ENCODE measurements at places on chromosomes 16 and 17.

DNA sequence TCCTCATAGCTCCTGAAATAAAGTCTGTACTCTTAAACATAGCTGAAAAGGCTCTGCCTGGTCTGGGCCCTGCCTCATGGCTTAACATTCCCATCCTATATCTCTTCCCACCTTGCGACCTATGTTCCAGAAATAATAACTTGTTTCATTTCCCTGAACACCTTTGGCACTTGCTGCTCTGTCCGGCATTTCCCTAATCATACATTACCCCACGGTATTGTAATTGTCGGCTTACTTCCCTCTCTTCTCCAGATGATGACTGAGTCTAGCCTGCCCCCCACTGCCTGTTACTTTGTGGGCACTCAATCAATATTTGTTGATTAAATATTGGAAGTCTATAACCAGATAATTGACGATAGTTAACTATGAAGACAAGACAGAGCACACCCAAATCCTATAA, 23.3 kb upstream of the SUPT4H1 start:
- no peak for DNase-seq

DNA sequence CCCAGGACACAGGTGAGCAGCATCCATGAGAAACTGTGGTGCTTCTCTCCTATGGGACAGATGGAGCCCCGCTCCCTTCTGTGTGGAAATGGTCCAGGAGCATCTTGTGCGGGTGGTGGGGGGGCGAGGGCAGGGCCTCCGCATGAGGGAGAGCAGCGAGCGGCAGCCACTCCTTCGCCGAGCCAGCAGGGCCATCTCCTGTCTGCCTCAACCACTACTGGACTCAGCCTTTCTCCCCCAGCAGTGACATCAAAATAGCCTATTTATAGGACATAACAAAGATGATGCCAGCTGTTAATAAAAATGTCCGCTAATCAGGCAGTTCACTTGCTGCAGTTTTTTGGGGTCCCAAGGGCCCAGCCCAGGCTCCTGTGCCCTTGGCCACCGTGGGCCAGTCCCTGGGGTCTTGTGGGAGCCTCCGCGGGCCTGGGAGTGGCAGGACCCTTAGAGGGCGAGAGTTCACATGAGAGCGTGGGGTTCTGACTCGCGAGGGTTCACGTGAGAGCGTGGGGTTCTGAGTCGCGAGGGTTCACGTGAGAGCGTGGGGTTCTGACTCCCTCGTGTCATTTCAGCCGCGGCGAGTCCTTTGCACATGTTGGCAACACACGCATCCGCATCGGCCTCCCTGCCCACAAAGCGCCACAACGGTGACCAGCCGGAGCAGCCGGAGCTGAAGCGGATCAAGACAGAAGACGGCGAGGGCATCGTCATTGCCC, 47.4 kb downstream of the WDR45B start:
- DNase-seq: no peak

GRCh38 chr16:56269281-56269680, 78.0 kb downstream of the GNAO1 start:
- no peak for DNase-seq

- no peak for DNase-seq
Measured at GRCh38 chr17:49742166-49742638, 21.7 kb downstream of the FAM117A start.

DNA sequence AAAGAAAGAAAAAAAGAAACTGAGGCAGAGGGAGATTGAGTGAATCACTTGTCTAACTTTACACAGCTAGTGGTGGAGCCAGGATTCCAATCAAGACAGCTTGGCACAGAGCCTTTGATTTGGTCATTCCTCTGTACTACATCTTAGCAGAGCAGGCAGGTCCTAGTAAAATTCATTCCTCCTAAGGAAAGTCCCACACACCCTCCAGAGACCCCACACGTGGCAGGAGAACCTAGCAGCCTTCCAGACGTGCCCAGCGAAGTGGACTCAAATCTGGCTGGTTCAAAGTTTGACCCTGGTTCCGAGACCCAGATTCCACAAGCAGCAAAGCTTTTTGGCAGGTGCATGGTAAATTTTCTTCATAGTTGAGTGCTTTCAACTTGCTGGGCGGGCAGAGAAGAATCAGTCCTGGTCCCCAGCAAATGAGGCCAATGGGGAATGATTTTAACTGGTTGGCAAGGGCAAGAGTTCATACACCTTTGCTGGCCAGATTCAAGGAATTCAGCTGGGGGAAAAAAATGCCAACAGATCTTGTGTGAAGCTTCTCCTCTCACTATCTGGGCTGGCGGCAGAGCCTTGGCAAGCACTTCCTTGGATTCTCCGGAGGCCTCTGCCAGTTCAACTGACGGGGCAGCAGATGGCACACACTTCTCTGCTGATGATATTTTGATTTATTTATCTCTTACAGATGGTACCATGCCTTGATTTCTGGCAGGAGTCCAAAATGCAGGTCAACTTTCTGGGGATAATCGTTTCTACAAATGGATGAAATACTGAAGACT, 82.4 kb downstream of the GSG1L start:
- DNase-seq: peak; percentile 65

GRCh38 chr16:81810361-81810760, 31.3 kb downstream of the PLCG2 start:
- DNase-seq: no peak

DNA sequence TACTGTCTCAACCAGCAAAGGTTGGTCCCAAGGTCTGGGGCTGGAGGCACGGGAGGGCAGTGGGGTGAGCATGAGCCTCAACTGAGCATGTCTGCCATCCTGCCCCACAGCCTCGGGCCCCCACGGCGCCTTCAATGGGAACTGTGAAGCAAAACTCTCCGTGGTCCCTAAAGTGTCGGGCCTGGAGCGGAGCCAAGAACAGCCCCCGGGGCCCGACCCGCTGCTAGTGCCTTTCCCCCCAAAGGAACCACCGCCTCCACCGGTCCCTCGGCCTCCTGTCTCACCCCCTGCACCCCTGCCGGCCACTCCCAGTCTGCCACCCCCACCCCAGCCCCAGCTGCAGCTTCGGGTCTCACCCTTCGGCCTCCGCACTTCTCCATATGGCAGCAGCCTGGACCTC, 4.2 kb downstream of the FBRS start:
- no peak for DNase-seq

DNA sequence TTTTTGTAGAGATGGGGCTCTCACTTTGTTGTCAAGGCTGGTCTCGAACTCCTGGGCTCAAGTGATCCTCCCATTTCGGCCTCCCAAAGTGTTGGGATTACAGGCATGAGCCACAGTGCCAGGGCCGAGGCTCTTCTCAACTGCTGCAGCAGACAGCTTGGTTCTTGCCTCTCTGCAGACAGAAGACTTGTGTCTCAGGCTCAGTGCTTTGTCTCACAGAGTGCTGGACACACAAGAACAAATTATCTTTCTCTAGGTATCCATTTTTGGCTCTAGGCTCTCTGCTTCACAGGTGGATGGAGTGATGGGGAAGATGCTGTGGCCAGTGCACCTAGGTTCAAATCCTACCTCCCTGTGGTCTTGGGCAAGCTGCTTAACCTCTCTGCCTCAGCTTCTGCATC, 80.8 kb upstream of the RNU2-1 start:
- no peak for DNase-seq

GRCh38 chr17:33175562-33175961, 117.5 kb downstream of the ASIC2 start:
- no peak for DNase-seq

GRCh38 chr17:55664287-55664686, 58.4 kb downstream of the TMEM100 start:
- DNase-seq: no peak

DNA sequence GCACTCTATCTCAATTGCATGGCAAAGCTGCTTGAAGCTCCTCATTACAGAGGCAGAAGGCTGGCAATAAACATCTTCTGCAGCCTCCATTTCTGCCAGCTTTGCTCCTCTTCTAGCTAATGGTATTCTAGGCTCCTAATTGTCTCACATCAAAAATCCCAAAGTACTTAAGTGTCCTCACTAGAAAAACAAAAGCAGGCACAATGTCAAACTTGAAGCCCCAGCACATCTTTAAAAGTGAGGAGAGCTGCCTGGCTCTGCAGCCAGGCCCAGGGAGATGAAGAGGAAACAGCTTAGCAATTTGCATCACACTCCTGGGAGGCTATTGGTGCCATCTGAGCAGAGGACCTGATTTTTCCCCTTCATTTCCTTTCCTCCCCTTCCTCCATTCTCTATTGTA, 197.1 kb downstream of the KCNJ2 start:
- no peak for DNase-seq

- DNase-seq: no peak
Measured at GRCh38 chr17:80036715-80037477, 454 bp downstream of the CCDC40 start.

DNA sequence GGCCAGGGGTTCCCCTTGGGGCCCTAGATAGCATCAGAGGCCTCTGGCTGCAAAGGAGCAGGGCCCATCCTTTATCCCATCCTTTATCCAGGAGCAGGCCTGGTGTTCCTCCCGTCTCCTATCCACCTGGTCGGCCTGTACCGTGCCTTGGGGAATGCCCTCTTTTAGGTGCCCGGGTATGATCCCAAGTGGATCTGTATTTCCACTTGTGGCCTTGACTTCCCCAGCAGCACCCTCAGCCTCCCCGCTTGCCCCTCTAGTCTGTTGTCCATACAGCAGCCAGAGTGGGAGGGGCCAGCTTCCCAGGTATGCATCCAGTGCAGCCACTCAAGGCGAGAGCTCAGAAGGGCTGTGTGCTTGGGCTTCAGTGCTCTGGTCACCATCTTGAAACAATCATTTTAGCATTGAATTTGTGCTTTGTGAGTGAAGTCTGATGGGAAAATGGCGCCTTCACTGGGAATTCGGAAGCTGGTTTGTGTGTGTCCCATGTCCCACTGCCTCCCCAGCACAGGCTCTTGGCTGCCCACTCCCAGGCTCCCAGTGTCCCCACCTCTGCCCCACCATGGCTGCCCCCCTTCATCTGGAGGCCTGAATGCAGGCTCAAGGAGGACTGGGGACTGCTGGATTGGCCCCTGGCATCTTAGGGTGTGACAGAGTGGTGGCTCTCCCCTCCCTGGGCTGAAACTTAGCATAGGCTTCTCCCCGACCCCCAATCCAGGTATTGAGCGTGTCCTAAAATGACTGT, 3.3 kb upstream of the RNF112 start:
- no peak for DNase-seq

GRCh38 chr17:30095507-30096244, 20.9 kb upstream of the NSRP1 start:
- no peak for DNase-seq

DNA sequence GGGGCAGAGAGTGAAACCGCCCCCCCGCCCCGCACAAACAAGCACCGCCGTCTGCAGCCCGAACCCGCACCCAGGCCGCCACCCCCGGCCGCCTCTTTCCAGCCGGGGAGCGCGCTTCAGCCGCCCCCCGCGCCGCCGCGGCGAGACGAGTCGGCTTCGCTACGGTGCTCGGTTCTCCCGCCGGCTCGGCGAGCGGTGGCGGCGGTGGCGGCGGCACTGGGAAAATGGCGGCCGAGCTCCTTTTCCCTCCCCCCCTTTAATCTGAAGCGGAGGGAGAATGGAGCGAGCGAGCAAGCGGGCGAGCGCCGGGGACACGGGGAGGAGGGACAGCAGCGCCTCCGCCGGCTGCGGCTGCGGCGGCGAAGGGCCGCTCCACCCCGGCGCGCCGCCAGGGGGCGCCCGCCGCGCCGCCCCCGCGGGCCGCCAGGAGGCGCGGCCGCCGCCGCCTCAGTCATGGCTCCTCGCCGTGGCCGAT, at the start of gene KANSL1:
Gene KANSL1 (minus strand): TSS at position 279 of the 475 bp plus-strand sequence. CDS start 21,286 bp downstream, outside the sequence.
- peak; percentile 88 for DNase-seq

GRCh38 chr17:66445229-66445628, 142.8 kb downstream of the PRKCA start:
- no peak for DNase-seq

GRCh38 chr17:36197387-36197703, 787 bp upstream of the CCL3L1 start:
- no peak for DNase-seq
